ENCODE measurements at places on chromosomes 4 and X.

DNA sequence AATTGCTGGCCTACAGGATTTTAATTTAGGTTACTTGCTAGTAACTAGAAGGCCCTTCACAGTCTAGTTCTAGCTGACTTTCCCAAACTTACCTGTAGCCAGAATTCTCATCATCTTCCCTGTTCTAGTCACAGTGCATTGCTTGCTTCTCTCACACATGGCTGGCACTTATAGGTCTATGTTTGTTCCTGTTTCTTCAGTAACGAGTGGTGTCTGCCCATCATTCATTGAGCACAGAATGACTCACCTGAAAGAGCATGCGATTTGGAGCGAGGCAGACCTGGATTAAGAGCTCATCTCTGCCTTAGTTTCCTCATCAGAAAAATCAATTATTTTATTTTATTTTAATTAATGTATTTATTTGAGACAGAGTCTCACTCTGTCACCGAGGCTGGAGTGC lies 201.7 kb upstream of the ANK2 start:
- no peak for DNase-seq

DNA sequence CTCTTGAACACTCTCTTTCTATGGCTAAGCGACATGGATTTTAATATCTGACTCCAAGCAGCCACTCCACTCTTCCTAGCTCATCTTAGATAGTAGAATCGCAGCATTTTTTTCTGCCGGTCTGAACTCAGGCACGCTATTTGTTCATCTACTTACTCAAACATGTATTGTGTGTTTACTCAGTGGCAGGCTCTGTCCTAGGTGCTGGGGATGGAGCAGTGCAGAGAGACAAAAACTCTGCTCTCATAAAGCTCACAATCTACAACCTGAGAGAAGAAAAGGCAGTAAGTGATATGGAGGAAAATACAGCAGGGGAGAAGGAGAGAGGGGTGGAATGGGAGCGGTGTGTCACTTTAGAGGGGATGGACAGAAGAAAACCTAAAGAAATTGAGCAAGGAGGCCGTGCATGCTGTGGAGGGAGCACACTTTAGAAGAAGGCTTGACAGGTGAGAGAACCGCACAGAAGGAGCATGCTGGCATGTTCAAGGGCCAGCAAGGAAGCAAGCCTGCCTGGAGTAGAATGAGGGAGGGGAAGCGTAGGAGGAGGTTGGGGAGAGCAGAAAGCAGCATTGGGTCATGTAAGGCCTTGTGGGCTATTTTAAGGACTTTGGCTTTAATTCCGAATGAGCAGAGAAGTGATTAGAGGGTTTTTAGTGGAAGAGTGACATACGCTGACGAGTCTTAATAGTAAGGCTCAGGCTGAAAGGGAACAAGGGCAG lies 132.0 kb downstream of the ANK2 start:
- no peak for DNase-seq

GRCh38 chr4:25827373-25827772 lies 35.4 kb downstream of the SEL1L3 start:
- DNase-seq, result no peak

GRCh38 chr4:158809611-158810486 lies 41.0 kb downstream of the FNIP2 start:
- DNase-seq, result peak; percentile 44

DNA sequence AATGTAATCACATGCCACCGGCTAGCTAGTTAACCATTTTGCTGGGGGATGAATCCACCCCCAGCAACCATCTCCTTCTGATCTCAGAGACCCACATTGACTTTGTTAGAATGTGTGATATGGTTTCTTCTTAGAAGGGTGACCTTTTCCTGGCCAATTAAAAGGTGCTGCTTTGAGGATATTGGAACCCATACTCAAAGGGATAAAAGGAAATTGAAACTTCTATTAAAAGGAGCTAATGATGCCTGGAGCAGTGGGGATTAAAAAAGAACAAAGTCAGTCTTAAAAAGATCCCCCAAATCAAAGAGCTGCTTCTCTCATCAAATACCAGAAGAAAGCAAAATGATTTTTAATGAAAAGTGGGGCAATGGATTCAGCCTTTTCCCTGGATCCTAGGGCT lies 214.1 kb downstream of the SHROOM3 start:
- DNase-seq, result no peak

DNA sequence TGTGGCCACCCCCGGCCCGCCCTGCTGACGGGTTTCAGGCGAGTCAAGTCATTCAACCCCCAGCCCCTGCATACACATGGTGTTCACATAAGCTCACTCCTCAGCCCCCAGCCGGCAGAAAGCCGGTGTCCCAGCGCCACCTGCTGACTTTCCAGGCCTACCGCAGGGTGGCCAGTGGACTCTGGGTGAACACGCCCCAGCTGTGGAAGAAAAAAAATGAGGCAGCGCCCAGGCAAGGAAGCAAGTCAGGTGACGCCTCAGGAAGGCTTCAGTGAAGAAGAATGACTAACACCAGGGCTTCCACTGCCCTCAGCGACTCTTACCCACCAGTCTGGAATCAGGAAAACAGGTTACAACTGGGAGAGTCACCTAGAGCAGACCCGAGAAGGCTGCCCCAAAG lies 15.8 kb downstream of the BCAP31 start:
- peak; percentile 79 for DNase-seq

- no peak for DNase-seq
These were observed 171.9 kb downstream of the MAD2L1 start for GRCh38 chr4:119894650-119895208.

- no peak for DNase-seq
These were observed 514.4 kb downstream of the RPA4 start for GRCh38 chrX:97398030-97398551.

- DNase-seq, result no peak
These were observed 97.4 kb upstream of the PGRMC2 start for GRCh38 chr4:128384765-128385598.

DNA sequence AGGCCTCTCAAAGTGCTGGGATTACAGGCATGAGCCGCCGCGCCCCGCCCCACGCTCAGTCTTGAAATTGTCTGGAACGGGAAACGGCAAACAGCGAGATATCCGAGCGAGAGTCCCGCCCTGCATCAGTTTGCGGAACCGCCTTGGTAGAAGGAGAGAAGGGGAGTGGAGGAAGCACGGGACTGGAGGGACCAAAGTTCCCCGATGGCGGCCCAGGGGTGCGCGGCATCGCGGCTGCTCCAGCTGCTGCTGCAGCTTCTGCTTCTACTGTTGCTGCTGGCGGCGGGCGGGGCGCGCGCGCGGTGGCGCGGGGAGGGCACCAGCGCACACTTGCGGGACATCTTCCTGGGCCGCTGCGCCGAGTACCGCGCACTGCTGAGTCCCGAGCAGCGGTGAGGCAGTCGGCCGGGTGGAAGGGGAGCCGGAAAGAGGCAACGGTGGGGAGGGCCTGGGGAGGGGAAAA lies at the start of gene BST1:
Gene BST1 (plus strand): TSS at position 125 of the 463 bp plus-strand sequence. CDS start 80 bp downstream, at position 205.
- DNase-seq, result peak; percentile 59

- no peak for DNase-seq
These were observed 202.0 kb downstream of the PCDH19 start for GRCh38 chrX:100208076-100208475.

DNA sequence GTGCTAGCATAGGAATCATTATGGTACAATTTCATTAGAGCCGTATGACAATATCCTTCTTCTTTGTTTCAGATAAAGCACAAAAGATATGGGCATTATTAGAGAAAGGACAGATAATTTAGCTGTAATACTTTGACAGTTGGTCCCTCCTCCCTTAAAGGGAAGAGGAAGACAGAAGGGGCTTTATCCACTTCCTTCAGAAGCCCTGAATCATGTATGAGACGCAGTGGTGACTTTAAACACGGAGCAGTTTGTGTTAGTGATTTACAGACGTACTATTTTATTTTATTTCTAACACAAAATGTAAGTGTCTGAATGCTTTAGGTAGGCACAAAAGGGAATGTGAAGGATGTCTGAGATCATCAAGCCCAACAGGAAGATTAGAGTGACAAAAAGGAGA lies 467.7 kb downstream of the IL15 start:
- no peak for DNase-seq

GRCh38 chrX:12999422-12999821 lies 24.5 kb downstream of the TMSB4X start:
- DNase-seq, result no peak

GRCh38 chrX:23513121-23513520 lies 154.2 kb upstream of the PRDX4 start:
- no peak for DNase-seq
